ENCODE measurements at places on chromosomes 16 and 17.

DNA sequence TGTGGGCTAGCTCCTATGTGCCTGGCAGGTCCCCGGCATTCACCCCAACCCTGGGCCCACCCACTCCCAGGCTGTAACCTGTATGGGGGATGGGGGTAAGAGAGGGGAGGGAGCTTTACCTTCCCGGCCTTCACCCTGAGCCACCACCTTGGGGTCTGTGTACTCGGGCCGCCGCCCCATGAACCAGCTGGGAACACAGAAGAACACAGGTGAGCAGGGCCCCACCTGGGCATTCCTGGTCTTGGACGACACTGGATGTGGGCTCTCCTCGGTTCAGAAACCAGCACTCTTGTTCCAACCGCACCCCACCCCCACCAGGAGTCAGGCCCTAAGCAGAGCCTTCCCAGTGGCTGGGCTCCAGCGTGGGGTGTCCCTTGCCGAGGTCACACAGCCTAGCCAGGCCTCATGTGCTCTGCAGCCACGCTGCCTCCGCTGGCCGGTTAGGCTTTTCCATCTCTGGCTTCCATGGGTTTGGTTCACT is 18.8 kb downstream of the B9D1 start:
- no peak for DNase-seq

GRCh38 chr17:45092911-45093430 is 31.9 kb downstream of the NMT1 start:
- DNase-seq, result no peak

DNA sequence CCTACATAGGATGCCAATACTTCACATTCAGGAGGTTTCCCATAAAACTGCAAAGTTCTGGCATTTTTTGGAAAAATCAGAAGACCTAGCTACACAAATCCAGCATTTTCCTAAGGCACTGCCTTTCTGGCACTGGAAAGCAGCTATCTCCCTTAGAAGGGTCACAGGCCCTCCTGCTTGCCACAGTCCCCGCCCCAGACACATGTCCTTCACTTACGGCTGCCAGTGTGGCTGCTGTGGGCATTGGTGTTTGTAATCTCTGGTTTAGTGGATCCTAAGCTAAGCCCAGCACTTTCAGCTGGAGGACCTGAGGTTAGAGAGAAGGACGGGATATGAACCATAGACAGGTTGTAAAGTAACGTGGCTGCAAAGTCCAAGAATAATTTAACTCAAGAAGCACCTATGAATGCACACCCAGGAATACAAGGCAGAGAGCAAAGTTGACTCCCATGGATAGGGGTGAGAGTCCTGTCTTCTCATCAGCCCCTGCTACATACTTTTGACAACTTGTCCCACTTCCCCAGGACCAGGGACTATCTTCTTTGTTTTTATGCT is 100.0 kb downstream of the XYLT1 start:
- no peak for DNase-seq

DNA sequence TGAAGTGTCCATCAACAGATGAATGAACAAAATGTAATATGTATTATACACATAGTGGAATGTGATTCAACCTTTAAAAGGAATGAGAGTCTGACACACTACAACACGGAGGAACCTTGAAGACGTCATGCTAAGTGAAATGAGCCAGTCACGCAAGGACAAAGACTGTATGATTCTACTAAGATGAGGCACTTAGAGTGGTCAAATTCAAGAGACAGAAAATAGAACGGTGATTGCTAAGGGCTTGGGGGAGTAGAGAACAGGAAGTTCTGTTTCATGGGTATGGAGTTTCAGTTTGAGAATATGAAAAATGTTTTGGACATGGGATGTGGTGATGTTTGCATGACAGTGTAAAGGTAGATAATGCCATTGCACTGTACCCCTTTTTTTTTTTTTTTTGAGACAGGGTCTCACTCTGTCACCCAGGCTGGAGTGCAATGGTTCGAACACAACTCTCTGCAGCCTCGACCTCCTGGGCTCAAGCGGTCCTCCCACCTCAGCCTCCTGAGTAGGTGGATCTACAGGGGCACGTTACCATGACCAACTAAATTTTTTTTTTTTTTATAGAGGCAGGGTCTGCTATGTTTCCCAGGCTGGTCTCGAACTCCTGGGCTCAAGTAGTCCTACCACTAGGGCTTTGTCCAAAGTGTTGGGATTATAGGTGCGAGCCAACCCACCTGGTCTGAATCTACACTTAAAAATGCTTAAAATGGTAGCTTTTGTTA is 2.9 kb upstream of the CCDC102A start:
- DNase-seq, result no peak

- DNase-seq, result no peak
These were observed 24.0 kb upstream of the CIBAR2 start for GRCh38 chr16:85136213-85136701.

GRCh38 chr16:89453501-89454321 is 36.6 kb downstream of the ANKRD11 start:
- DNase-seq, result no peak

GRCh38 chr16:22186517-22186916 is 19.6 kb upstream of the EEF2K start:
- no peak for DNase-seq

GRCh38 chr17:36185416-36185815 is 9.0 kb upstream of the TBC1D3B start:
- no peak for DNase-seq

DNA sequence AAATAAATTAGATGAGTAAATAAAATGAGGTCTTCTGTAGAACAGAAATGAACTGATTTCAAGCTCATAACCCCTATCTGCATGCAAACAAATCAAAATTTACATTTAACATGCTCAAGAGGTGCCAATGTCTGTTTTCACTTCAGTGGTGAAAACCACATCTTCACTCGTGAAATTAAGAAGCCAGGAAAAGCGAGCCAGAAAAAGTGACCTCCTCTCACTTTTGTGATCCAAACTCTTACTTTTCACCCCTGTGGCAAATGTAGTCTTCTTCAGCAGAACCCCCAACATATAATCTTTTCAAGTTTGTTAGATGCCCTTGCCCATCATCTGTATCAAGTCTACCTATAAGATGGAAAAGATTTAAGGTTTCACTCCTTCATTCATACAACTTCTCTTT is 9.5 kb upstream of the QRICH2 start:
- DNase-seq, result no peak

DNA sequence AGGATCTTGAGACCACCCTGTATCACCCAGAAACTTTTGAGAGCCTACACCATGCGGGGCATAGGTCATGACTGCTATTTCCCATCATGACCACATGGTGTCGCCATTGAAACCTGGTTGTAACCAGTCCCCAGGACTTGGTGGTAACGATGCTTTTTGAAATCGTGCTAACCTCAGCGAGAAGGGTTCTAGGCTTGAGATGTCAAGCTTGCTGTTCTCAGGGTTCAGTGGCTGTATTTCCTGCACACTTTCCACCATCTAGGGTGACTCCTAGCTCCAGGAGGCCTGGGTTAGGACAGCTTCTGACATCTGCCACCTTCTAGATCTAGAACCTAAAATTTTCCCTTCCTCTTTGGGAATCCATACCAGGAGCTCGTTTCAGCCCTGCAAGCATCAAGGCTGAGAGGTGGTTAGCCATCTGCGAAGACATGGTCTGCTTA is 13.0 kb upstream of the SPNS3 start:
- peak; percentile 26 for DNase-seq

Data from stimulated activated CD8-positive, alpha-beta memory T cell treated with anti-CD3 and anti-CD28 coated beads, Interleukin-2, amount 100 ng/mL, for 1 hour (primary cell).